ENCODE measurements at places on chromosomes 3 and 15.

DNA sequence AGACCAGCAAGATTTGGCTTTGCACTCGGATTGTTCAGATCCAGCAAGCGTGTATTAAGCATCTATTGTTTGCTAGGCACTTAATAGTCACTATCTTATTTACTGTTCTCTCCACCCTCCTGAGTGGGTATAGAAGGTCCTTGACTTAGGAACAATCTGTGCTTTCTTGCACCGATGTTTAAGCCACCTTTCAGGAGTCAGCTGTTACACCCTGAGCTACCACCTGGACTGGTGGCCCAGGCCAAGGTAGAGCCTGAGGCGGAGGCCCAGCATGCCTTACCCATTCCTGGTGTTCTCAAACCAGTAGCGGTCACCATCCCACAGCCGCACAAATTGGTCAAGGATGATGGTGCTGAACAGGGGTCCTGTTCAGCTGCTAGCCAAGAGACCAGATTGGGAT, 10.0 kb downstream of the DUOX1 start:
- DNase-seq, result peak; percentile 71

- peak; percentile 93 for DNase-seq
Measured at GRCh38 chr15:74251131-74251811, 15.1 kb downstream of the CCDC33 start.

DNA sequence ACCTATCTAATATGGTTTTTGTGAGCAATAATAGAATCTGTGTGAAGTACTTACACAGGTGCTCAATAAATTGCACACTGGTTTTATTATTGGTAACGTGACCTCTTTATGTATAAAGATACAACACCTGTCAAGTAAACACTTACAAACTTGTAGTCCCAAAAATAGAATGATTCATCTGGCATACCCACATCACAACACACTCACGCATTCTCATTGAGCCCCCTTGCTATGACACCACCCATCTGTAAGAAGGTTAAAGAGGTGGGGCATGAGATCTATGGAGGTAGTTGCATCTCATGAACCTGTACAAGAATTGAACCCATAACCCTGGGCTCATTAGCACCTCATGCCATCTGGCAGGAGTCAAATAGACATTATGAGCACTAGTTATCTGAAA, 134.9 kb upstream of the THBS1 start:
- no peak for DNase-seq

DNA sequence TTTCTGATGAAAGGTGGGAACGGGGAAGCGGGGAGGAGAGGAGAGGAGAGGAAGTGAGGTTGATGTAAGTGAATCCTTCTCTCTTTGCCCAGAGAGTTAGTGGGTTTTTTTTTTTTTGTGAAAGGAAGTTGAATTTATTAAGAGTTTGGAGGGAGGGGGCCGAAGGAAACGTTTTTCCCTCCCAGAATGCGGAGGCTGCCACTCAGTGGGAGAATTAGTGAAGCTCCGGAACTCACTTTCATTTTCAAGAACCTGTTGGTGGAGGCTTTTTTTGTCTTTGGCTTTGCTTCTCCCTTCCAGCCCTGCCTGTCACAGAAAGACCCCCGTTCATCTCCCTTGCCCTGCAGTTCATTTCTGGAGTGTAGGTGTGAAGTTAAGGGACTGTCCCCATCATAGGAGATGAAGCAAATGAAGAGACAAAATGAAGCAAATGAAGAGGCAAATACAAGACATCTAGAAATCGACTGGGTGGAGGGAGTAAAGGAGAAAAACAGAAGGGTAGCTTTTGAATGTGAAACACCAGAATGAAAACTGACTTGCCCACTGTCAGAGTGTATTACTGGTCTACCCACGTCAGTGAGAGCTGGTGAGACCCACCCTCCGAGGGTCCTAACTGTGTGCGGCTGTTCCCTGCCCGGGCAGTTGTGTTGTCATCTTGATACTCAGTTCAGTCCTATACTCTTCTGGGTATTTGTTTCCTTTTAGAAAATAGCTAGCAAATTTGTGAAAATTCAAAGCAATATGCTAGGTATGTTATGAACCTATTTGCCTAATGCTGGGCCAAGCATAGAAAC, 91.5 kb downstream of the ITPR1 start:
- DNase-seq, result no peak

DNA sequence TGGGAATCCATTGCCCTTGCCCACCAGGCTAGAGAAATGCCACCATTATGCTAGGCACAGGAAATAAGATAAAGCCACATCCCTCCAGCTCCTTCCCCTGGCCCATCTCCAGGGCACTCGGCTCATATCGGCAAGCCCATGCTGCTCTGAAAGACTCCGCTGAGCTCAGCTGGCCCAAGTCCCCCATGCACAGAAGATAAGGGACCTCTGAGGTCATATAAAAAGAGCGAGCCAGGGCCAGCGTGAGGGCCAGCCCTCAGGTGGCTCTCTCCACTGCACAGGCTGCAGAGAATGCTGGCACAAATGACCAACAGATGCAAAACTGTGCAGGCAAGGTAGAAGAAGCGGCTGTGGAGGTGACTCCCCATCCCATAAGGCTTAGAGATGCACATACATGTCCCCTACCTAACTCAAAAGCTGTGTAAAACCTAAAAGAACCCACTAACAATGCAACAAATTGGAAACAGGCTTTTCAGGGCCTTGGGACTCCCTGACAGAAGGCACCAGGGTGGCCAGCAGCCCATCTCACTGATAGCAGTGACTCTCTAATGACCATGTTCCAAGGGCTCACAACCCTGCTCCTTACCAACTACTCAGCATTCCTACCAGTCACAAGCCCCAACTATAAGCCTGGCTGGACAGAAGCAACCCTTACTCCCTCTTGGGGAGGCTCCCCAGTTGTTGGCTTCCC, 3.0 kb downstream of the RAB6B start:
- DNase-seq, result no peak

Measured in stomach (tissue), 19 donors.